Left ventricle myocardium inferior (tissue), 1 donor: ENCODE measurements at places on chromosomes 6 and 20.

DNA sequence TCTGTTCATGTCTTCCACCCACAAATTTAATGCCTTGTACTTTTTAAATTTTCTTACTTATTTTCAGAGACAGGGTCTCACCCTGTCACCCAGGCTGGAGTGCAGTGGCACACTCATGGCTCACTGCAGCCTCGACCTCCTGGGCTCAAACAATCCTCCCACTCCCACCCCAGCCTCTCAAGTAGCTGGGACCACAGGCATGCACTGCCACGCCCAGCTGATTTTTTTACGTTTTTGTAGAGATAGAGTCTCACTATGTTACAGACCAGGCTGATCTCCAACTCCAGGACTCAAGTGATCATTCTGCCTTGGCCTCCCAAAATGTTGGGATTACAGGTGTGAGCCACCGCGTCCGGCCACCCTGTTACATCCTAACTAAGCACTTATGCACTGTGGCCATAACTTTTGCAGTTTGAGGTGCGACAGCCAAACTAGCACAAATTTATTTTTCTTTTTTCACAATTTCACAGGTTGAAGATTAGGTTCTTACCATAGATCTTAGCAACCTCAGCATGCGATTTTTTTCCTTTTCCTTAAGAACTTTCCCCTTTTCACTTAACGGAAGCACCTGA, 92.1 kb downstream of the EPB41L2 start:
- H3K4me3 ChIP-seq: no peak overlapping the region
- no peak for DNase-seq
- H3K36me3 ChIP-seq: no peaks in the 10 kb centered on the region
- H3K27me3 ChIP-seq: no peaks in the 10 kb centered on the region
- H3K27ac ChIP-seq: peak overlapping the region; percentile 82

- H3K36me3 ChIP-seq: no peaks in the 10 kb centered on the region
- H3K27me3 ChIP-seq: no peaks in the 10 kb centered on the region
- no peak for DNase-seq
- H3K27ac ChIP-seq: no peak overlapping the region
- peaks cover 30% of the 10 kb centered on the region for H3K4me1 ChIP-seq
- H3K4me3 ChIP-seq: peak overlapping the region; percentile 60
These were observed 671 bp downstream of the E2F1 start for GRCh38 chr20:33685328-33686099.

DNA sequence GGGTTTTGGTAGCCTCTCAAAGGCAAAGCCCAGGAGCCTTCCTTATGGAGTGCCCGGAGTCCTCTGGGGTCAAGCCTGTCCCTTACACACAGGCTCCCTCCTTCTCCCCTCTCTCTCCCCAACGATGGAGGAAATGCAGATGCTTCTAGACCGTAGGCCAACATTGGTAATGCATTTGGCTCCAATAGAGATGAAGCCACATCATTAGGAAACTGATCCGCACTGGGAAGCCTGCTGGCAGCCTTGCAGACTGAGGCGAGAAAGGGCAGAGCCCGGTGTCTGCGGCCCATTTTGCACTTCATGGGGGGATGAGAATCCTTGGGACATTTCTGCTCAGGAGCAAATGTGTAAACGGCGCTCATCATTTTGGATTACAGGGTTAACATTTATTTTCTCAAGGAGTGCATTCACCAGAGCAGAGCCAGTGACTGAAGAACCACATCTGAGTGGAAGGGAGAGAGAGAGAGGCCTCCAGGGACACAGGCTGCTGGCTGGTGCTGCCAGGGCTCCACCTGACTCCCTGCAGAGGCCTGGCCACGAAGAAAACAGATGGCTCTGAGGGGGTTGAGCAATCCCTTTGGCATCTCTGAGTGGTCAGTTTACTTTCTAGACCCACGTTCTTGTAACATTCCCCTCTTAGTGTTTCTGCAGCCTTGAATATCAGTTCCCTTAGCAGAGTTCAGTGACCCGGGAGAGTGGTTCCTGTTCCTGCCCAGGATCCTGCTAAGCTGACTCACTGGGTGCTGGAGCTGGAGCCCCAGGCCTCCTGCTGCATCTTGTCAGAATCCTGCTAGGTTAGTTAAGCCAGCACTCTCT, 4.4 kb upstream of the CST3 start:
- H3K27ac ChIP-seq: peak overlapping the region; percentile 49
- H3K27me3 ChIP-seq: no peaks in the 10 kb centered on the region
- H3K4me1 ChIP-seq: peaks cover 21% of the 10 kb centered on the region
- no peak for DNase-seq
- H3K4me3 ChIP-seq: no peak overlapping the region

DNA sequence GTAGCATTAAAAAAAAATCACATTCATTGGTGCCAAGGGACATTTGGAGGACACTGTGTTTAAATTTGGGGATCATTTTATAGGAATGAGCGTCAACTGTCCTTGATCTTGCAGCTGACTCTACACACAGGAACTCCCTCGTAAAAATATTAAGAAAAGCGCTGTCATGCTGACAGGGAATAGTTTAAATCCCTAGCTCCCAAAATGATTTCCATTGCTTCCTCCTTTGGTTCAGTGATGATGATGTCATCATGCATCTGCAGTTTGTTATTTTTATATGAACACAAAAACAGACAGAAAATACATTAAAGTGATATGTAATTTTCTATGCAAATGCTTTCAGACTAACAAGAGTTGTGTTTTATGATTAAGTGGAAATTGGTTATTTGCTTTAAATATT, 275.6 kb downstream of the BTBD9 start:
- no peak for DNase-seq
- H3K27me3 ChIP-seq: no peaks in the 10 kb centered on the region
- H3K4me3 ChIP-seq: no peak overlapping the region
- peak overlapping the region; percentile 41 for H3K27ac ChIP-seq

DNA sequence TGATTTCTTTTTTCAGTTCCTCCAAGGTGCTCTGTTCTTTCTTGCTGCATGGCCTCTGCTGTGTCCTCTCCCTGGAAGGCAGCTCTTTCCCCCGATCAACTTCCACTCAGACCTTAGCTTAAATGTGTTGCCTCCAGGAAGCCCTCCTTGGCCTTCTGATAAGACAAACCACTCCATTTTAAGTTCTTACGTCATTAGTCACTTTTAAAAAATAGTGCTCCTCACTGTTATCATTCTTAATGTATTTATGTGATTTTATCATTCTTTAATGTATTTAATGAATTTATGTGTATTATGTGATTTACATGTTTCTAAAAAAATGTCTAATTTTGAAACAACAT, 12.2 kb upstream of the MANBAL start:
- peaks cover 10% of the 10 kb centered on the region for H3K4me1 ChIP-seq
- H3K27ac ChIP-seq: peak overlapping the region; percentile 59
- H3K27me3 ChIP-seq: peaks cover 10% of the 10 kb centered on the region
- no peak overlapping the region for H3K4me3 ChIP-seq
- H3K36me3 ChIP-seq: no peaks in the 10 kb centered on the region

DNA sequence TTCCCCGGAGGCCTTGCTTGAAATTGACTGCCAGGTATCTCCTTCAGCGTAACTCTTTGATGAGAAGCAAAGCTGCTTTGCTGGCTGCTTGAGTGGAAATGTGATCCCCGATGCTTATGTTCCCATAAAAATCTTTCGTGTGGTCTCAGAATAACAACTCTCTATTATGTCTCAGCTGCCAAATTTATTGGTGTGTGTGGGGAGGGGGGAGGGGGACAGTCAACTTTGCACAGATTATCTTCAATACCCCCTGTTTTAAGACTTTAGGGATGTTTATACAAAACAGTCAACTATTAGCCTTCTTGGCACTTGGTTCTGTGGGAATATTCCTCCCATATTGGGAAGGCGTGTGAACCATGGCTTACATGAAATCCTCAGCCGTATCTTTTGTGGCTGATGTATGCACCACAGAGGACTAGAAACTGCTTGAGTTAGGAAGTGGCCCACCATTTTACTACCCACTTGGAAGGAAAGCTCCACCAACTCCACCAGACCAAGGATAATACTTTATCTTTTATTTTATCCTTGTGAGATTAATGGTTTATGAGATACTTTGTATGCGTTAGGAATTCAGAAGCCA, 101.5 kb upstream of the SLC24A3 start:
- H3K4me1 ChIP-seq: no peaks in the 10 kb centered on the region
- no peaks in the 10 kb centered on the region for H3K27me3 ChIP-seq
- H3K4me3 ChIP-seq: no peak overlapping the region
- DNase-seq: no peak
- H3K27ac ChIP-seq: no peak overlapping the region
- H3K36me3 ChIP-seq: no peaks in the 10 kb centered on the region

DNA sequence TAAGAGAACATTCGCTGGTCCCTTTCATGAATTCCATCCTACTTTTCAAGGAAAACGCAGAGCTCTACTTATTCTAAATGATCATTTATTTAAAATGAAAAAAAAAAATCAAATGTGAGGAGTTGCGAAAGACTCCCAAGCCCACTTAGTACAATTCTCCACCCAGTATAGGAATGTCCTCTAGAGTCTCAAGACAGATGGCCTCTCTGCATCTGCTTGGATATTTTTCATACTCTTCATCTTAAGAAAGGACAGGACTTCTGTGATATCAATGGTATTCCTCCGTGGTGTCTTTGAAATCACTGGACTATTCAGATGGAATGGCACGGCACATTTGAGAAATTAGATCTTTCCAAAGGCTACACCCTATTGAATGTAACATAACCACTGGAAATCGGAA, 107.1 kb downstream of the PTPRK start:
- no peaks in the 10 kb centered on the region for H3K27me3 ChIP-seq
- H3K36me3 ChIP-seq: no peaks in the 10 kb centered on the region
- H3K4me1 ChIP-seq: peaks cover 33% of the 10 kb centered on the region
- DNase-seq: no peak
- no peak overlapping the region for H3K4me3 ChIP-seq

GRCh38 chr6:112348334-112348874, 1.3 kb downstream of the RFPL4B start:
- no peaks in the 10 kb centered on the region for H3K4me1 ChIP-seq
- no peak for DNase-seq
- H3K27me3 ChIP-seq: no peaks in the 10 kb centered on the region

GRCh38 chr6:32843331-32843978, 392 bp downstream of the PSMB8 start:
- no peak for DNase-seq
- H3K27ac ChIP-seq: peak overlapping the region; percentile 97
- peak overlapping the region; percentile 85 for H3K4me3 ChIP-seq
- H3K27me3 ChIP-seq: no peaks in the 10 kb centered on the region
- H3K4me1 ChIP-seq: peaks cover 58% of the 10 kb centered on the region

GRCh38 chr20:61557621-61558020, 305.6 kb downstream of the CDH4 start:
- no peak overlapping the region for H3K4me3 ChIP-seq
- no peak overlapping the region for H3K27ac ChIP-seq
- H3K4me1 ChIP-seq: no peaks in the 10 kb centered on the region
- no peak for DNase-seq

- H3K27ac ChIP-seq: no peak overlapping the region
- peaks cover 48% of the 10 kb centered on the region for H3K4me1 ChIP-seq
- H3K4me3 ChIP-seq: no peak overlapping the region
- no peaks in the 10 kb centered on the region for H3K36me3 ChIP-seq
These were observed 1.7 kb downstream of the KCNK15 start for GRCh38 chr20:44747166-44748004.

GRCh38 chr6:143677891-143678791, at the start of gene PHACTR2:
TSS of gene PHACTR2 (plus strand) at chr6:143677965. CDS start at chr6:143678164, 199 bp downstream.
- H3K36me3 ChIP-seq: no peaks in the 10 kb centered on the region
- H3K27ac ChIP-seq: peak within 1 kb of the TSS; percentile 98
- H3K4me3 ChIP-seq: peak within 1 kb of the TSS; percentile 86
- H3K27me3 ChIP-seq: no peaks in the 10 kb centered on the region

- H3K27me3 ChIP-seq: no peaks in the 10 kb centered on the region
- no peak overlapping the region for H3K4me3 ChIP-seq
- DNase-seq: no peak
These were observed 196.4 kb downstream of the PREX1 start for GRCh38 chr20:48631114-48632016.

- H3K4me3 ChIP-seq: no peak overlapping the region
- no peaks in the 10 kb centered on the region for H3K4me1 ChIP-seq
- H3K27ac ChIP-seq: no peak overlapping the region
These were observed 184.6 kb downstream of the ATXN1 start for GRCh38 chr6:16576451-16577368.

DNA sequence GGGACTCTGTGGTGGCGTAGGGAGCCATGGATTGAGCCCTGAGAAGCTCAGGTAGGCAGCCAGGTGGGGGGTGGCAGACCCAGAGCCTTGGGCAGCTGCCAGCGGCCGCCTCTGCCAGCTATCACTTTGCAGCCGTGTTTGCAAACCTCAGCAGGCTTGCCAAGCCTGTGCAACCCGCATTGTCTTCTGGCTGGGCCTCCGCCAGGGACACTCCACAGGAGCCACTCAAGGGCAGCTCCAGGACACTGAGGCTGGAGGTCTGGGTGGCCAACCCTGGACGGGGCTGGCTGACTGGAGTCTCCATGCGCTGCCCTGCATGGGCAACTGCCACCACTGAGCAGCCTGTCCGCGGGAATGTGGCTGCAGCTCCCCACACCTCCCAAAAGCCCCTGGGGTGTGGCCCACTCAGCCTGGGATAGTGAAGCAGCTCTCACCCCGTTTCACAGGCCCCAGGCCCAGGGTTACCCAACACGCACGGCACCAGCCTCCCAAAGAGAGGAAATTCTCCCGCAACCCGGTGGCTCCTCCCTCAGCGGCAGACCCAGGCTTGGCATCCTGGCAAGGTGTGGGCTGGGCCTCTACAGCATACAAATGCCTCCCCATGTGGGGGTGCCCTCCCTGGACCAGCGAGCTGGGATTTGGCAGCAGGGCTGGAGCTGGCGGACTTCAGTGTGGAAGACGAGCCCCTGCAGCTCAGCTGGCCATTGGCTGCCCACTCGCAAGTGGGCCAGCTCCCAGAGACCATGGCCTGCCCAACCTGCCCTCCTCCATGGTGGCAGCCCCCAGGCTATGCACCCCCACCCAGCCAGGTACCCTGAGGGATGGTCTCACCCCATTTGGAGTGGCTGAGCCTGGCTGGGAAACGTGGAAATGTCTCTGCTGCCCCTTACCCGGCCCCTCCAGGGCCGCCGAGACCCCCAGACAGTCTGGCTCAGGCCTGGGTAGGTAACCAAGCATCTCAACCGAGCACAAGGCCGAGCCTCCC, 2.9 kb downstream of the CHRNA4 start:
- peak overlapping the region; percentile 52 for H3K27ac ChIP-seq
- DNase-seq: peak; percentile 85
- no peak overlapping the region for H3K4me3 ChIP-seq
- H3K36me3 ChIP-seq: no peaks in the 10 kb centered on the region
- H3K27me3 ChIP-seq: peaks cover 73% of the 10 kb centered on the region
- peaks cover 33% of the 10 kb centered on the region for H3K4me1 ChIP-seq

GRCh38 chr6:75124983-75125382, 80.9 kb downstream of the COL12A1 start:
- H3K27me3 ChIP-seq: no peaks in the 10 kb centered on the region
- H3K27ac ChIP-seq: no peak overlapping the region
- H3K4me1 ChIP-seq: no peaks in the 10 kb centered on the region
- H3K36me3 ChIP-seq: no peaks in the 10 kb centered on the region

- H3K36me3 ChIP-seq: no peaks in the 10 kb centered on the region
- no peak overlapping the region for H3K27ac ChIP-seq
- H3K4me1 ChIP-seq: no peaks in the 10 kb centered on the region
- no peak for DNase-seq
These were observed 235.5 kb downstream of the SYNDIG1 start for GRCh38 chr20:24704899-24705298.

GRCh38 chr6:155472886-155473285, 17.2 kb upstream of the NOX3 start:
- DNase-seq: no peak
- no peak overlapping the region for H3K4me3 ChIP-seq
- no peak overlapping the region for H3K27ac ChIP-seq
- no peaks in the 10 kb centered on the region for H3K4me1 ChIP-seq
- no peaks in the 10 kb centered on the region for H3K36me3 ChIP-seq
